CD4-positive, alpha-beta T cell treated with Interleukin-2 at 100 ng/mL for 4 hours (primary cell): ENCODE measurements at places on chromosomes 2 and 18.

GRCh38 chr2:233474308-233475160 is 92.0 kb downstream of the USP40 start:
- DNase-seq, result no peak

DNA sequence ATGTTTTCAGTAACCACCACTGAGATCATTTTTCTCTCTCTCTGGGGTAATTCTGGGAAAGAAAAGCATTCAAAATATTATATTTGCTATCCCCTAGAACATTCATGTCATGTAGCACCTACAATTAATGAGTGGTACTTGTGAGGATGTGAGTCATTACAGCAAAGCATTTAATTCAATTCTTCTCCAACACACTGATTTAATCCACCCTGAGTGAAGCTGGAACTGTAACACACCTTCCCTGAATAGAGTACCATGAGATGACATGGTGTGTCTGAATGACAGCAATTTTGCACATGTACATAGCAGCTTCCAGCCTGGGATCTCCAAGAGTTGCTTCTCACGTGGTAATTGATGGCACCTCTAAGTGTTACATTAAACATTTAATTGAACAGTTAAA is 207.1 kb upstream of the SLC14A2 start:
- DNase-seq, result no peak

DNA sequence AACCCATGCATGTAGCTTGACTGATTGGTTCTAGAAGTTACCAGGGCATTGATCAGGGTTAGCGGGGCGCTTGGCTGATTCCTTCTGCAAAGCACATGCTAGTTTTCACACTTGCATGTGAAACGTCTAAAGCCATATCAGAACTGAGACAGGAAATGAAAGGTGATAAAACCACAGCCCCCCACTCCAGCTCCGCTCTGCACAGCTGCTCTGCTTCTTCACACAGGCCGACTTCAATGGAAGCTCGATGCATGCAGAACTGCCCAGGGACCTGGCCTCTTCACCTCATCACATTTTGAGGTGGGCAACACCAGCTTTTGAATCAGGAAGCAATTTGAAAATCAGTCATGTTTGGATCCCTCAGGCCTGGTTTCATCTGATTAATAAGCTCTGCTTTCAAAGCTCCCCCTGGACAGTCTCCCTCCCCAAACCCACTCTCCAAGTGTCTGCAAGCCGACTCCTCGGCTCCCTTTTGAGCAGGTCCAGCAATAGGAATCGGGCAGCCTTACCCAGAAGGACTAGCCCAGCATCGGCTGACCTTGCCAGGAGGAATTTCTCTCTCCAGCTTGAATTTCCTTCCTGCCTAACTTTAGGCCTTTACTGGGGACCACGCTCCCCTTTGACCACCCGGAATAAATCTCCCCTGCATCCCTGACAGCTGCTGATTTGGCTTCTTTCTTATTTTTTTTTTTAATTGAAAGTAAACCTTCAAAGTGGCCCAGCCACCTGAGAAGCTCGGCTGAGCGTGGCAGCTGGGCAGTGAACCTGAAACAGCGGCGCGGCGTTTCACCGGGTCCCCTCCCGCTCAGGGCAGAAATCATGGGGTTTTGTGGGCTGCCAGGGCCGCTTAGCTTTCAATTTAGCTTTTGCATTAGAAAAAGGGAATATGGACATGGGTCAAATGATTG is 31.7 kb downstream of the HRH4 start:
- DNase-seq, result peak; percentile 16

GRCh38 chr2:173488861-173489260 is 134.2 kb downstream of the CDCA7 start:
- no peak for DNase-seq

- no peak for DNase-seq
These were observed 57.1 kb upstream of the TWIST2 start for GRCh38 chr2:238790833-238791230.

- no peak for DNase-seq
These were observed 22.0 kb upstream of the STPG4 start for GRCh38 chr2:47177043-47177565.

- peak; percentile 77 for DNase-seq
These were observed 158.2 kb downstream of the MGAT5 start for GRCh38 chr2:134411828-134412638.

- DNase-seq, result no peak
These were observed 17.8 kb downstream of the SMAD7 start for GRCh38 chr18:48932822-48933510.

GRCh38 chr2:19141234-19142004 is 217.0 kb downstream of the OSR1 start:
- DNase-seq, result no peak

DNA sequence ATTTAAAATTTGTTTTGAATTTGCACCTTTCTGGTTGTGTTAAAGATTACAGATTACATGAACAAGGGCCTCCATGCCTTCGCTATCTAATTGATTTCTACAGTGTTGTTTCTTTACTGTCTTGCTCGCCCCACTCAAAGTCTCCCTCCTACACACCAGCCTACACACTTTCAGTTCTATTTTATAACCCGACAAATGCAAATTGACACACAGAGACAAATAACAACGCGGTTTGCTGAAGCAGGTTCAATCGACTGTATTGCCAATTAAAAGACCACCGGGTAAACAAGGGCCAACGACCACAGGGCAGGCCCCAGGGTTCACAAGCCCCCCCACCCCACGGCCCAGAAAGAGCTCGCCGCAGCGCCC is 869 bp downstream of the STARD7 start:
- DNase-seq, result no peak

DNA sequence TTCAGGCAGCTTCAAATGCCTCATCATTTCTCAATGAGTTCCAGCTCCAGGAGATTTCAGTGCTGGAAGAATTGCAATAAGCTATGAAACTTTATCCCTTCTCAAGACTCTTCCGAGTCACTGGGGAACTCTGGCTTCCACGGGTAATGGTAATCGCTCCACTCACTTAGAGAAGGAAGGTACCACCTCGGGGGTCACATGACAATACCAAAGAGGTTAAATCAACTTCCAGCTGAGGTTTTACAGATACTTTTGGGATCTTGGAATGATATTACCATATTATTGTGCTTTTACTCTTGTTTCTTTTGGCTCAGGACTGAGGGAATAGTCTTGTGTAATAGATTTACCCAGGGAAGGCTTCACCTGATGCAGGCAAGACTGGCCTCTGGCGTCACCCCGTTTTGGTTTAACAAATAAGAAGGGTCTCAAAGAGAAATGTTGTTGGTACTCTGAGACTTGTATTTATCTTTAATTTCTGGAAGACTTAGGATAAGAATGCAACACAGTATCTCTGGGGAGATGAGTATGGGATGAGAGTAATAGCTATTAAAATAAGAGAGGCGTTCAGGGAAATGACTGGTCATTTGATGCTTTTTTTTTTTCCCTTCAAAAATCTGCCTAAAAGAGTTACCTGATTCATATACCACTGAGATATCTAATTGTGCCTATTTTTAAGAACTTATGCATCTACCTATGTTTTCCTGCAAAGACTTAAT is 316.9 kb upstream of the ZEB2 start:
- no peak for DNase-seq

GRCh38 chr2:119531292-119531691 is 7.0 kb upstream of the SCTR start:
- DNase-seq, result no peak

GRCh38 chr18:47917923-47918610 is 12.4 kb downstream of the SMAD2 start:
- DNase-seq, result no peak

DNA sequence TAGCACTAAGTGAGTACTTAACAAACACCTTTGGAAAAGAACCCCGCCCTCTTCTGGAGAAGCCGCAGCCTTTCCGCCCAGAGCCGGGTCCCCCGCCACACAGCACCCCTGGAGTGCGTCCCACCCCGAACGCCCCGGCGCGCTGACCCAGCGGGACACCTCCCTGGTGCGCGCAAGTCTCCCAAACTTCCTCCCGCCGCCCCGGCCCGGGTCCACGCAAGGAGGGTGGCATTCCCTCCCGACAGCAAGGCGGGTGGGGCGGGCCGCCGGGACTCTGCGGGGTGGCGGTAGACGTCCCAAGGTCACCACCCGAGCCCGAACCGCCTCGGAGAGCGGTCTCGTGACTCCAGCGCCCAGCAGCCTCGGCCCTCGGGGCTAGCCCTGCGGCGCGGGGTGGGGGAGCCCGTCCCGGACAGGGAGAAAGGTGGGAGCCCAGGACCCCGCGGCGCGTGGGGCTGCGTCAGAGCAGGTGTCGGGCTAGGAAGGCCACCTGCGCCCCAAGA is 598 bp downstream of the CCDC93 start:
- peak; percentile 31 for DNase-seq

GRCh38 chr2:1739961-1740715 is 4.2 kb downstream of the PXDN start:
- DNase-seq, result no peak

DNA sequence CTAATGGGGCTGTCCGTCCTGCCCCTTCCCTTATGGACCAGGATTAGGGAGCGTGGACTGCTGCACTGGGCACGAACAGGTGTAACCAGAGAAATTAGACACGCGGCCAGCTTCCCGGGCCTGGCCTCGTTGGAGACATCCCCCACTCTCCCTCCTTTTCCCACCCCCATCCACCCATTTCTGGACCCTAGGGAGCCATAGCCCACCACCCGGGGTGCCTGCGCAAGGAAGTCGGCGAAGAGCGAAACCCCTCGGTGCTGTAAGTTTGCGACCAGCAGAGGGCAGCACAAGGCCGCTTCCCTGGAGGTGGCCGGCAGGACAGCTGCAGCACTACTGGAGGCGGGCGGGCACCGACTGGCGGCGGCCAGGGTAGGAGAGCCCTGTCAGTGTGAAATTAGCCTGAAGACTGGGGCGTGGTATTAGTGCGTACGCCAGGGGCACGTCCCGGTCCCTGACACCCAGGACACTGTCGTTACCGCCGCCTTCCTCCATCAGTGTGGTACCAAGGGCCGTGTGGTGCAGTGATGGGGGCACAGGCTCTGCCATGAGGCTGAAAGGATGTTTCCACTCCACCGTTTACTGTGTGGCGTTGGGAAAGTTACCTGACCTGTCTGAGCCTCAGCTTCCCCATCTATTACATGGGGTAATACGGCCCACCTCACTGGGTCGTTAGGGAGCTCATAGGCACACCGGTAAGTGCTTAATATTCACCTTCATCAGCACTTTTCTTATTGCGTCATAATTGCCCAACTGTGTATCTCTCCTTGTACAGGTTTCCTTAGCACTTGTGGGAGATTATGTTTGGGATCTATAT is 36.0 kb upstream of the CD207 start:
- peak; percentile 77 for DNase-seq

DNA sequence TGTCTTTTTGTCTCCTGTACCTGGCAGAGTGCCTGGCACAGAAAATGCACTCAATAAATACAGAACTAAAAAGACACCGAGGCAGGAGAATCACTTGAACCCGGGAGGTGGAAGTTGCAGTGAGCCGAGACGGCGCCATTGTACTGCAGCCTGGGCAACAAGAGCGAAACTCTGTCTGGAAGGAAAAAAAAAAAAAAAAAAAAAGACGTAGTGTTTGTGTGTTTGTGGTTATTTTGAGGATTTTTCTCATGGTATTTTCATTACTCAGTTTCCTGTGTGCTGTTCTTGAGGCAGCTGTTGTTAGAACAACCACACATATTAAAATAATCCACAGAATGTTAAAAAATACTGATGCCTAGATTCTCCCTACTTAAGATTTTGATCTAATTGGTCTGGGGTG is 519.2 kb upstream of the SPHKAP start:
- DNase-seq, result no peak

DNA sequence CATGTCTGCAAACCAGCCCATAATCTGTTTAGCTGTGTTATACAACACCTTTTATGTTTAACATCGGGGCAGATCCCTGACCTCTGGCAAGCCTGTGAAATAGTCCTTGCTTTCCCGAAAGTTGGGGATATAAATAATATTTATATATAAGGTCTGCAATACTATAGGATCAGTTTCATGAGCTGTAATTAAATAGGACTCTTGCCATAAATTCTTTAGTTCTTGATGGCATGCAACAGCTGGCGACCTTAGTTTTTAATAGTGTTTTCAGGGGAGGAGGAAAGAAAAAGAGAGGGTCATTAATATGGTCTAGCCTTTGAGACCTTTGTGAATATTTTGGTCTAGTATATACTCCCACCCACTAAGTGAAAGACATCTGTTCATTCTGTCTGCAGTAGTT is 166.5 kb downstream of the MTX2 start:
- no peak for DNase-seq

GRCh38 chr2:26627350-26628105 is 13.6 kb downstream of the CIB4 start:
- DNase-seq, result no peak

GRCh38 chr2:20322527-20323300 is 27.9 kb downstream of the PUM2 start:
- DNase-seq, result no peak

DNA sequence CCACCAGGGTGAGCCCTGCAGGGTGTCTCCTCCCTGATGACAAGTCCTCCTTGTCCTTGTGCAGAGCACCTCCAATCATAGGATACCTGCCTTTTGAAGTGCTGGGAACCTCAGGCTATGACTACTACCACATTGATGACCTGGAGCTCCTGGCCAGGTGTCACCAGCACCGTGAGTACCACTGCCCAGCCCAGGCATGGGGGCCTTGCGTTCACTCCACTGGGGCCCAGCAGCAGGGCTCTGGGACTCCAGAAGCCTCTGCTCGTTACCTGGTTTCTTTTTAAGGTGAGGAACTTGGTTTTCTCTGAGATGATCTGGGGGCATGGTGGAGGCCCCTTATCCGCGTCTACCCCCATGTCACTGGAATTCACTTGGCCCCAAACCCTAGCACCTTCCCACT is 36.5 kb upstream of the RPL31 start:
- no peak for DNase-seq

DNA sequence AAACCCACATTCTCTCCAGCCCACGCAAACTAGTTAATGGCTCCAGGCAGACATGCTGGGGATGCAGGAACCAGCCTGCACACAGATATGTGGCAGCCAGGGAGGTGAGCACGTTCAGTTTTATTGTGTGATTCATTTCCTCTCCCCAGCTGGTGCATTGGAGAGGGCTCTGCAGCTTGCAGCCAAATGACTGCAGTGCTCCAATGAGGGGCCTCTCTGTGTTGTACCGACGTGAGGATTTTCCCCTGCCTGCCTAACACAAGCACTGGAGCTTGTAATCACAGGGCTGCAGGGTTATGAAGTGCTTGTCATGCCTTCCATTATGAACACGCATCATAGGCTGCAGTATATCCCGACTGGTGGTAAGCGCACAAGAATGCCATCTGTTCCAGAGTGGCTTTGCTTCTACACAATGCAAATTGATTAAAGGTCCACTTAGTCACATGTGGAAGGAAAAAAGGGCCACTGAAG is 92.3 kb upstream of the THUMPD2 start:
- no peak for DNase-seq

- peak; percentile 65 for DNase-seq
These were observed 430 bp upstream of the CHMP1B start for GRCh38 chr18:11850821-11851145.

GRCh38 chr2:158580760-158581159 is 124.0 kb downstream of the PKP4 start:
- DNase-seq, result no peak

DNA sequence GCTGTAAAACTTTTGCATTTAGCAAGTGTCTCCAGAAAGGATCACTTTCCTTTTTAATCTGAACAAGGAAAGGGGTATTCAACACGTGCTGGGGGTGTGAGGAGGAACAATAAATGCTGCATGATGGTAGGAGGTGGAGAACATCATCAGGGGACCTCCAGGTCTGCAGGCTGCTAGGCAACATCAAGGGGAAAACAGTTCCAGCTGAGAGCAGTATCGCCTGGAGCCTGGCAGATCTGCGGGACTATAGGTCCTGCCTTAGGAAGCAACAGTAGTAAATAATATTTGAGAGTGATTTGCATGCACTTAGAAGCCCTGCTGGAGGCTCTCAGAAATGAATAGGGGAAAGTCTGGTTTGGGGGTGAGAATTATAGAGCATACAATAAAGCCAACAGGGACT is 175.6 kb downstream of the SUCLG1 start:
- no peak for DNase-seq
